ENCODE measurements at places on chromosomes 3 and 15. TPM values are rescaled to one million over a fixed set of nuclear protein-coding genes. Genes with fewer than 3 reads are reported as not detected.

PDZRN3 gene
- total RNA-seq = not detected

NANOGP8 gene
- not detected for total RNA-seq

TF gene
- 0.69 TPM for total RNA-seq

ZDHHC23 gene
- total RNA-seq = 4.4 TPM

ANKRD34C gene
- not detected for total RNA-seq
